ENCODE measurements at places on chromosomes 1 and 21.

DNA sequence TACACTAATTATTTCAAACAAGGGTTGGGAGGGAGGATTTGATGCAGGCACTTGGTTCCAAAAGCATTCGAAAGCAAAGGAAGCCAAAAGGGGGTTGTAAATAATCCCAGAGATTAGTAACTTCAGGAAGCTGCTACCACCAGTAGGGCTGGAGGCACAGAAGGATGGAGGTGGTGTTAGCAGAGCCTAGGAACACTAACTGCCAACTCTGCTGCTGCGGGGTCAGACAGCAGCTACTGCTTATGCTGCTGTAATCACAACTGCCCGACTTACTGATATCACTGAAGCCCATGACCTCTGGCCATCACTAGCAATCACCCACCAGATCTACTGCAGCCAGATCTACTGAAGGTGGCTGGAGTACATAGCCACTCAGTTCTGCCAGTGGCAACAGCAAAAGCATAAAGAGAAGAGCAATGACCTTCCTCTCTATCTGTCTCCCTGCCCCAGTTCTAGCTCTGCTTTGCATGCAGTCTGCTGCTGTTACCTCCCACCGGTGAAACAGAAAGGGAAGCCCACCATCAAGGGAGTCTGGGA is 408.5 kb downstream of the PLPP3 start:
- no peak for DNase-seq

- DNase-seq, result no peak
Observed at GRCh38 chr21:45313015-45313414, 25.3 kb upstream of the POFUT2 start.

GRCh38 chr1:206935491-206936067 is 10.7 kb downstream of the PIGR start:
- peak; percentile 75 for DNase-seq

DNA sequence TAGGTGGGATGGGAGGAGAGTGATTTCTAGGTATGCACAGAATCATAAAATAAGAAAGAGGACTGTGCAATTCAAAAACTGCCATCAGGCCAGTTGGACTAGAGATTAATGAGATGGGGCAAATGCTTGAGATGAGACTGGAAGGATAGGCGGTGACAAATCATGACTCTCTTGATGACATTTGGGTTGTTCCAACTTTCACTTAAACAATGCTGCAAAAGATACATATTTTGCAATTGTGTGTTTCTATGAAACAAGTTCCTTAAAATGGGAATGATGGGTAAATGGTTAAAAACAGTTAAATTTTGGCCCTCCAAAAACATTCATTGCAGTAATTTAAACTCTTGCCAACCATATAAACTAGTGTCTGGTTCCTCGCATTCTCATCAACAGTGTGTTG is 55.2 kb downstream of the RNASEL start:
- no peak for DNase-seq

GRCh38 chr1:181806746-181807145 is 254.8 kb downstream of the ZNF648 start:
- DNase-seq, result no peak

DNA sequence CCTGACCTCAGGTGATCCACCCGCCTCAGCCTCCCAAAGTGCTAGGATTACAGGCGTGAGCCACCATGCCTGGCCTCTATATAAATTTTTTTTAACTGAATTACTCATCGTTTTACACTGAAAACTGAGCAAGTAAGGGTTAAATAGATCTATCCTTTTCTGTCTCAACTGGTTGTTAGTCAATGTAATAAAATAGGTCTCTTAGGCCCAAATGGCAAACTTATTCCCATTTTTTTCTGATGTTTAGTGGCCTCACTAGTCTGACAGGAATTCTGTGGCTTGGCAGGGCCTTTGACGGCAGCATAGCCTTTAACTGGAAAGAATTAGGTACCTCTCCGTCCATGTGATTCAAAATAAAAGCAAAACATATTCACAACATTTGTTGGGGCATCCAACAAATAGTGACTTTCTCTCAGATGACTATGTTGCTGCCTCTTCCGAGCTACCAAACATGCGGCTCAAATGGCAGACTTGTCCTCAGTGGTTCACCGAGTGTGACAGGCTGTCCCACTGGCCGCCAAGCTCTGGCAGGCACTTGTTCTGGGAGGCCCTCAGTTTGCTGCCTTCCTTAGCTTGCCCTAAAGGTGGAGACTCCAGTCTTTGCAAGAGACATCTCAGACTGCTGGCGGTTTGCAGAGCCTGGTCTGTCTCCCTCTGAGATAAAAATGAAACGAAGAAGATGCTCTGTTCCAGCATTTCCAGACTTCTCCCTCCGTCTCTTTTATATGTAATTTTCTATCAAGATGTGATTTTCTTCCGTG is 17.4 kb downstream of the ATP1A4 start:
- no peak for DNase-seq

DNA sequence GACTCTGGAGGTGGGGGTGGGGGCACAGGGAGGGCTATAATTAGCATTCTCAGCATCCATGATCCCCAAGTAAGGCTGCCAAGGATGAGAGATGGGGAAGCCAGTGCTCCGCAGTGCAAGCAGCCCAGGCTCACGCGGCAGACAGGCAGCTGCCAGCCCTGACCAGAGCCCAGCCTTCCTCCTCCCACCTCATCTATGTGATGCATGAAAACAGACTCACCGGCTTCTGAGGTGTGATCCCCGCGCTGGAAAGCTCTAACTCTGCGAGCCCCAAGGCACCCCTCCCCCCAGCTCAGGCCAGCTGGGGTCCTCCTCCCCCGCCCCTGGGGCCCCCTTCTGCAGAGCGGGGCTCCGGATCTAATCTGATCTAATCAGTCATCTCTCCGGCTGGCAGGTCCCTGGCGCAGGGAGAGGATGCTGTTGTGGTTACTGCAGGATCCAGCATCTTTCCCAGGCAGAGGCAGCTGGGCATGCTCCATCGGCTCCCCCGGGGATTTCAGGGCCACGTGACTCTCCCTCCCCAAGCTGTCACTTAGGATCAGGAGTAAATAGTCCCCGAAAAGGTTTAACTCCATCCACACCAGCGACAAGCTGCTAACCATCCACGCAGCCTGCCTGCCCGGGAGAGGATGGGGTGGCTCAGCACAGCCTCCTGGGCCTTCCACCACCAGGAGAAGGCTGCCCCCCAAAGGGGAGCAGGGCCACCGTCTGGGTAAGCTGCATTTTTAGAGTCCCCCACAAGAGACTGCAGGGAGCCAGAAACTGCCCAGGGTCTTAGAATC is at the start of gene PLEKHA6:
Gene PLEKHA6, minus strand, starts transcription at position 456 of the 782 bp plus-strand sequence. CDS start 86,202 bp downstream, outside the sequence.
- DNase-seq, result no peak

- no peak for DNase-seq
Observed at GRCh38 chr1:55789466-55789865, 574.3 kb upstream of the USP24 start.

GRCh38 chr1:26012864-26013263 is 8.7 kb upstream of the EXTL1 start:
- no peak for DNase-seq

DNA sequence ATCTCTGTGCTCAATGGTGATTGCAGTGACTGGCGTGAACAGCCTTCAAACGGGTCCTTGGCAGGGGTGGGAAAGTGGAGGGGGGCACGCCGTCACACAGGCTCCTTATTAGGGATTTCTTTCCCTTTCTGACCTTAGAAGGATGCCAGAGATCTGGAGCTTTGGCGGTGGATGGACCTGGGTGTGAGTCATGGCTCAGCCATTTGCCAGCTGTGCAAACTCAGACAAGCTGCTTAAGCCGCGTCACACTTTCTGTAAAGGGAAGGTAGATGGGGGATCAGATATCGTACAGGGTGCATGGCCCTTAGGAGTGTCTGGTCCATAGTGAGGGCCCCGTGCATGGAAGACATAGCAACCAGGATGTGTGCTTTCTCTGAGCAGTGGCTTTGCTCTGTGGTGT is 48.3 kb upstream of the C1orf174 start:
- no peak for DNase-seq

GRCh38 chr1:47222476-47222875 is 9.5 kb downstream of the TAL1 start:
- no peak for DNase-seq

DNA sequence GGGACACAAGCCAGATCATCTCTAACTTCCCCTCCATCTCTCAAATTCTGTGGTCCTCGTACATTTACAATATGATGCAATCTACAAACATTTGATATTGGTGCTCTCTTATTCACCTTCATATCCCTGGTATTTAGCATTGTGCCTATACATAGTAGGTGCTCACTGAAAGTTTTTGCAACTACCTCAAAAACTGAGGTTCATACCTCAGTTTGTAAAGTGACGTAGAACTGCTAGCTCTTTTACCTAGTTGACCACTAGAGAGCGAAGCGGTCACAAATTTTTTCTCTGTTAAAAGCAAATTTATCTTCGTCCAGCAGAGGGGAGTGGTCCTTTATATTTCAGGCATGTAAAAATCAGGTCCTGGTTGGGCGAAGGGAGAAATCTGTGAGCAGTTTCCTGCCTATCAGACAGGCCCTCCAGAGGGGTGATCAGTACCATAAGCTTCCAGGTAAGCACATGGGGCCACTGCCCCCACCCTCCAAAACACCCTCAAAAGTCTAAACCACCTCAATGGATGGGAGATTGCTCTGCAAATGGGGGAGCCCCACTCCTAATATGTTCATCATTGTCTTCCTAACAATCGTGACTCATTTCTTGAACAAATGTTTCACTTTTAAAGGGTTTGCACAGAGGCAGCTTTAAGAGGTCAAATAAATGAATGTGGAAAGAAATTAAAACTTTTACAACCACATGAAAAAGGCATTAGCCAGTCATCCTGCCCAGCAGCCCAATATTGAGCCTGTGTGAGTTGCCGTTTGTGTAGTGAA is 10.6 kb upstream of the HLCS start:
- DNase-seq, result peak; percentile 41

DNA sequence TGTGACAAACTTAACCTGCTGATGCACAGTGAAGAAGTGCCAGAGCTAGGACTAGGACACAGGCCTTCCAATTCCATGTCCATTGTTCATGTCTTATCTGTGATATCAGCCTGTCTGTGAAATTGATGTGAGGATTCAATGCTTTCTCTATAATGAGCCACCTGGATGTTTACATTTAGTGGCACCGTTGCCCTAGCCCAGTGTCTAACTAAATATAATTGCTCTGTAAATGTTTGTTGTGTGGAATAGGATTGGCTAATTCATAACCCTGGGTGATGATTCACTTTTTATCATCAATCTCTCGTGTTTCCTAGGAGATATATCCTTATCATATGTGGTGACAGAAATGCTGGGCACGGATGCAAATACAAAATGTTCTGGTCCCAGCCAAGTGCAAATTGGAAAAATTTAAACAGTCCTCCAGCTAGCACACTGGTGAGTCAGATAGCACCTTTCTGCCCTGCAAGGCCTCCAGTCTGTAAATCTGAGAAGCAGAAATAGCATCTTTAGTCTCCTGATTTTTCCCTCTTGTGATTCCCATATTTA is 46.9 kb upstream of the GNG12 start:
- no peak for DNase-seq

GRCh38 chr21:42242611-42243010 is 23.7 kb downstream of the ABCG1 start:
- DNase-seq, result no peak

DNA sequence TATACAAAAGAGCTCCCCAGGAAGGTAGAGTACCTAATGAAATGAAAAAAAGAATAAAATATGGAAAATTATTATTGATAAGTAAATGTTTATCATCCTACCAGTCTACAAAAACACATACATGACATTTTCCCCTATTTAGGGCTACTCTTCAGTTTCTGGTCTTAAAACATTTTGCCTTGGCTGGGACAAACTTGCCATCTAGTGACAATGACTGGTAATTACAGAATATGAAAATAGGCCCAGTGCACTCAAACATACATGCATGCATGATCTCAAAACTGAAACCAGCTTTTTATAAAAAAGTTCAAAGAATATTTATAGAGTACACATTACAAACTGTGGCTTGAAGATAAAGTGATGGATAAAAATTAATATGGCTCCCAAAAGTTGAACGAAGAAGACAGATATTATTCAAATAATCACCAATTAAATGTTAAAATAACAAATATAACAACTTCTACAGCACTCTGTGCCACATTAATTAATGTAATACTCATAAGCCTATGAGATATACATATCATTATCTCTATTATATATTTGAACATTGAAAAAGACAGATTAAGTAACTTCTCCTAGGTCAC is 10.5 kb upstream of the RNPC3 start:
- no peak for DNase-seq

GRCh38 chr1:183090391-183091006 is 67.3 kb downstream of the LAMC1 start:
- no peak for DNase-seq

DNA sequence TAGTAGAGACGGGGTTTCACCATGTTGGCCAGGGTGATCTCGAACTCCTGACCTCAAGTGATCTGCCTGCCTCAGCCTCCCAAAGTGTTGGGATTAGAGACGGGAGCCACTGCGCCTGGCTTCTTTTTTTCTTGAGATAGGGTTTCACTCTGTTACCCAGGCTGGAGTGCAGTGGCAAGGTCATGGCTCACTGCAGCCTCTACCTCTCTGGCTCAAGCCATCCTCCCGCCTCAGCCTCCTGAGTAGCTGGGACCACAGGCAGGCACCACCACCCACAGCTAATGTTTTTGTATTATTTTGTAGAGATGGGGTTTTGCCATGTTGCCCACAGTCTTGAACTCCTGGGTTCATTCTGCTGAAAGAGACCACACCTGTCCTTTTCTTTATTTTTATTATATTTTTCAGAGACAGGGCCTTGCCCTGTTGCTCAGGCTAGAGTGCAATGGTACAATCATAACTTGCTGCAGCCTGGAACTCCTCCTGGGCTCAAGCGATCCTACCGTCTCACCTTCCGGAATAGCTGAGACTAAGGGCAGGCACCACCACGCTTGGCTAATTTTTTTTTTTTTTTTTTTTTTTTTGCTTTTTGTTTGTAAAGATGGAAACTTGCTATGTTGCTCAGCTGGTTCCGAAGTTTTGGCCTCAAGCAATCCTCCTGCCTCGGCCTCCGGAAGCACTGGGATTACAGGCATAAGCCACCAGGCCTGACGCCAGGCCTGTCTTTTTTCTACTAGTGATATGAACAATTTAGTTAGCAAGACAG is 3.1 kb downstream of the LMNA start:
- no peak for DNase-seq

GRCh38 chr21:37153935-37154350 is 80.9 kb downstream of the TTC3 start:
- DNase-seq, result no peak

DNA sequence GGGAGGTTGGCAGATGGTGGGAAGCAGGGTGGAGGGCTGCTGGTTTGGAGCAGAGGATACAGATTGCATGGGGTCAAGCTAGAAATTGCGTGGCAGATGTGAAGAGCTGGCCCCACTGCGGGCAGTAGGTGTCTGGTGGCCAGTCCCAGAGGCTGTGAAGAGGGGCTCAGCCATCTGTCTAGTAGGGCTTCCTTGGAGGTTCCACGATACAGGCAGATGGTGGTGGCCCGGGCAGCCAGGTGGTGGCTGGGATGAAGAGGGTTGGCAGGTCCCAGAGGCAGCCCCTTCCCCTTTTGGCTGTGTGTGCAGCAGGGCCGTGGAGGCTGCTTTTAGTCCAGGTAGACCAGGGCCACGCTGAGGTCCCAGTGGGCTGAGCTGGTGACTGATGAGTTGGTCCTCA is 16.6 kb downstream of the PSEN2 start:
- no peak for DNase-seq

DNA sequence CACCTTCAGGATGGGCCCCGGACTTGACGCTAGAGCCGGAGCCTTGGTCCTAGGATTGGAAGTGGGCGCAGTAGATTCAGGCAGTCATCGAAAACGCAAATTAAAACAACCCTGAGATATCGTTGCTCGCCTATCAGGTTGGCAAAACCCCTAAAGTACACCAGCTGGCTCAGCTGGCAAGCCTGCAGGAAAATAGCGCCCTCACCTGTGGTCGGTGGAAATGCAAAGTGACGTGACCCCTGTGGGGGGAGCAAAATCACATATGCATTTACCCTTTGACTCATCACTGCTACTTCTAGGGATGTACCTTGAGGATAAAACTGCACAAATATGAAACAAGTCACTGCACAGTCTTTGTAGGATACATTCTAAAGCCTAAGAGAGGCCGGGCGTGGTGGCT is 170.3 kb upstream of the TMEM51 start:
- DNase-seq, result peak; percentile 32

Data from stimulated activated CD8-positive, alpha-beta memory T cell treated with anti-CD3 and anti-CD28 coated beads, Interleukin-4, amount 100 ng/mL, for 48 hours (primary cell).